Fibroblast of pulmonary artery (primary cell): ENCODE measurements at places on chromosomes 2 and 18.

- DNase-seq, result no peak
Observed at GRCh38 chr18:44915661-44916060, 235.0 kb downstream of the SETBP1 start.

GRCh38 chr2:123916531-123916930 lies 108.6 kb upstream of the CNTNAP5 start:
- DNase-seq, result no peak

- no peak for DNase-seq
Observed at GRCh38 chr2:129888461-129888860, 91.0 kb upstream of the RAB6C start.

- DNase-seq, result no peak
Observed at GRCh38 chr2:80459028-80459427, 154.5 kb upstream of the LRRTM1 start.

GRCh38 chr2:147384659-147385058 lies 460.2 kb upstream of the ACVR2A start:
- DNase-seq, result no peak

GRCh38 chr2:69483696-69484095 lies 46.5 kb upstream of the NFU1 start:
- DNase-seq, result no peak

DNA sequence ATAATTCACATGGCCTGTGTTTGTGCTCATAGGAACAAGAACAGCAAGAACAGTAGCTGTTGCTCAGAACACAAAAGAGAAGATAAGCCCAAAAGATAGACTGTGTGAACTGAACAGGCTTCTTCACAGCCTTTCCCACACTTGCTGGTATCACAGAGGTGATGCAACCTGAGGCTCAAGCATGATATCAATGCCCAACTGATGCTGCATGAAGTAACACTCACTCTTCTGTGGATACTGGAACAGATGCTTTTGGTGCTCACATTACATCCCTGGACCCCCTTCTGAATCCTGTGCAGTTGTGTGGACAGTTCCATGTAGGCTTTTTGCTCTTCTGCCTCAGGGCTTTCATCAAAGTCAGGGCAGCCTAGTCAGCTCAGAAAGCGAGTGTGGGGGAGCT lies 88.4 kb upstream of the RND3 start:
- no peak for DNase-seq

GRCh38 chr18:38872342-38872741 lies 1306.7 kb upstream of the CELF4 start:
- no peak for DNase-seq

GRCh38 chr2:158600155-158600802 lies 143.5 kb downstream of the PKP4 start:
- DNase-seq, result peak; percentile 96

- DNase-seq, result no peak
Observed at GRCh38 chr2:230893841-230894781, 29.4 kb downstream of the ITM2C start.

DNA sequence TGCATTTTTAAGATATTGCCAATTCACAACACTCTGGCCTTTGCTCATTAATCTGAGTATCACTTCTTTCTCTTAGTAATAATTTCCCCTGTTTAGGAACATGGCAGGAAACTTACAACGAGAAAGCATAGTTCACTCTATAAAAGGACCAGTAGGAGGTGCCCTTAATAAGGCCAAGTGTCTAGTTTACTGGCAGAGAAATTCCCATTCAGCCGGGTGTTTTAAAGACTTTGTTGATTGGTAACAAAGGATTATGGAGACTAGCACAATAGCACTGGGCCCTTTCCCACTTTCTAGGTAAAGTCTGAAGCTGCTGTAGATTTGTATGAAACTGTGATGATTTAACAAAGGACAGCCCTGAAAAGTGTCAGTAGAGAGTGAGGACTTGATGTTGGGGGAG lies 3.1 kb downstream of the DCC start:
- DNase-seq, result peak; percentile 1

DNA sequence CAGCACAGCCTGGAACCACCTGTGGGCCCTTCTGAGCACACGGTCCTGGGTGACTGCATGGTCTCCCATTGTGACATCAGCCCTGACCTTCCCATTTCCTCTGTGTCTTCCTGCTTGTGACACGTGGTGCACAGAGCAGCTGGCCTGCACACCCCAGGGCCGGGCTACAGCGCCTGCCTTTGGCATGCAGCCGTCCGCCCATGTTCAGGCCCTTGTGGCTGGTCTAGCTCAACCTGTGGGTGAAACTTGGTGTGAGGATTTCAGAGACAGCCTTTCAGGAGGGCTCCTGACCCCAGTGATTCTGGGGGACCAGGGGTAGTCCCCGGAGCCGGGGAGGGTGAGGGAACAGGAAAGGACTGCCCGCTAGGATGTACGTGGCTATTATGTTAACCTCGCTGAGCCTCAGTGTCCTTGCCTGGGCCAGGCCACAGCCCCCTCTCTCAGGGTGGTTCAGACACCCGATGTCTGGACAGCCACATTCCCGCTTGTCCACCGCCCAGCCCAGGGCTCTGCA lies 284.8 kb upstream of the HS6ST1 start:
- no peak for DNase-seq
